ENCODE measurements at places on chromosomes 1 and 21.
A peak's percentile ranks its signal among the peaks of the same experiment; 100 is the strongest.

DNA sequence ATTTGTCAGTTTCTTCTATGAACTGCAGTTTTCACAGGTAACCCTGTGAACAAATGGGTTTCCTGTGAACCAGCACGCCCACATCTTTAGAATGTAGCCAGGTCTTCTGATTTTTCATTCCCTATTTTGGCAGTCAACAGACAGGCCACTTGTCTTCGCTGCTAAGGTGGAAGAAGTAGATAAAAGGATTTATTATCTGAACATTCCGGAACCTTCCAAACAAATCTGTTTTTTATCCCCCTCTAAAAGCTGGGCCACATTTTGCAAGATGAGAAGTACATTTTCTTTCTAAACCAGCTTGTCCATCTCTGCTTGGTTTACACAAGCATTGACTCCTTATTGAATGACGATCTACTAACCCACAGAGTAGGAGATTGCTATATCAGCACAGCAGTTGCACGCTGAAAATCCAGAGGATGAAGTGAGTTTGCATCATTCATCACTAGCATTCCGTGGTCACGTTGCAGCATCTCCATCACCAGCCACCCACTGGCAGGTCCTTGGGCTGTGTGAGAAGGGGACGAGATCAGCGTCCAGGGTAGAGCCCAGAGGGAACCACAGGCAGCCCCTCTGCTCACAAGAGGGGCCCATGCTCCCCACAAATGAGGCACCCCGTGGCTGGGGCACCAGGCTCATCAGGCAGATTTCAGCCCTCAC lies 83.5 kb downstream of the TOMM20 start:
- DNase-seq: no peak

GRCh38 chr1:76302711-76303339 lies 228.3 kb downstream of the ST6GALNAC3 start:
- DNase-seq: no peak

DNA sequence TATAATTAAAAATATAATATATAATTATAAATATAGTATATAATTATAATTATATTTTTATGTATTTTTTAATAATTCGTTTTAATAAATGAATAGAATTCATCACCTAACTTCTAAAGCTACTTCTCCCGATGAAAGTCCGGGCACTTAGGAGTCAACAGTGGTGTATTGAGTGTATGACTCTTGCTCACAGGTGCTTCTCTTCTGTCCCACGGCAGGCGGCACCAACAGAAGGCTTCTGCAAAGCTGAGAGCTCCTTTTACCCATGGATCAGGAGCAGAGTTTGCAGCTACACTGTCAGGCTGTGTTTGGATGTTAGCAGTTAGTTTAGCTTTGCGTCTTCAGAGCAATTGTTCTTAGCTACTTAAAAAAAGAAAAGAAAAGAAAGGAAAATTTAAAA lies 122.4 kb downstream of the LIPI start:
- DNase-seq: no peak

- peak; percentile 15 for DNase-seq
Observed at GRCh38 chr1:30379684-30380624, 343.4 kb downstream of the MATN1 start.

DNA sequence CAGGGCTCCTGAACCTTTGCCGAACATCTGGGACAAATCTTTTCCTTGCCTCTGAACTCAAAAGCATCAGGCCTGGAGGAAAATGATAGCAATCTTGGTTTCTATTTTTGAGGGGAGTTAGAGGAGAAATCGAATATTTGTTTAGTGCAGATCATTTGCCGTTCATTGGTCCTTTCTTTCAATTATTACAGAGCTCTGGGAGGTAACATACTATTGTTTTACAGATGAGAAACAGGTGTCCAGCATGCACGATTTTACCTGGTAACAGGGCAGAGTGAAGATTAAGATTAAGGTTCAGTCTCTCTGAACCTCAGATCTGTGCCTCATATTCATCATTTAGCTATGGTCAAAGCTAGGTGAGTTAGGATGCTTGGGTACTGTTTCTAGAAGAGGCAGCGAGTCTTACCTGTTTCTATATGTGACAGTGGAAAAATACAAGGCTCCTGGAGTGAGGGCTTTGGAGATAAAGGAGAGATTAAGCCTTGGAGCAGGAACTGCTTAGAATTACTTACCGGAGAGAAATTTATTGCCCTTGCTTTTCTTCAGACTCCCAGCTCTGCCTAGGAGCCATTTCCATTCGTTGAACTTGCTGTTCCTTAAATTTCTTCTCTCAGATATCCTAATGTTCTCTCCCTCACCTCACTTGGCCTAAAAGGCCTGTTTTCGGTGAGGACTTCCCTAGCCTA lies 1.4 kb downstream of the PRCC start:
- DNase-seq: no peak

DNA sequence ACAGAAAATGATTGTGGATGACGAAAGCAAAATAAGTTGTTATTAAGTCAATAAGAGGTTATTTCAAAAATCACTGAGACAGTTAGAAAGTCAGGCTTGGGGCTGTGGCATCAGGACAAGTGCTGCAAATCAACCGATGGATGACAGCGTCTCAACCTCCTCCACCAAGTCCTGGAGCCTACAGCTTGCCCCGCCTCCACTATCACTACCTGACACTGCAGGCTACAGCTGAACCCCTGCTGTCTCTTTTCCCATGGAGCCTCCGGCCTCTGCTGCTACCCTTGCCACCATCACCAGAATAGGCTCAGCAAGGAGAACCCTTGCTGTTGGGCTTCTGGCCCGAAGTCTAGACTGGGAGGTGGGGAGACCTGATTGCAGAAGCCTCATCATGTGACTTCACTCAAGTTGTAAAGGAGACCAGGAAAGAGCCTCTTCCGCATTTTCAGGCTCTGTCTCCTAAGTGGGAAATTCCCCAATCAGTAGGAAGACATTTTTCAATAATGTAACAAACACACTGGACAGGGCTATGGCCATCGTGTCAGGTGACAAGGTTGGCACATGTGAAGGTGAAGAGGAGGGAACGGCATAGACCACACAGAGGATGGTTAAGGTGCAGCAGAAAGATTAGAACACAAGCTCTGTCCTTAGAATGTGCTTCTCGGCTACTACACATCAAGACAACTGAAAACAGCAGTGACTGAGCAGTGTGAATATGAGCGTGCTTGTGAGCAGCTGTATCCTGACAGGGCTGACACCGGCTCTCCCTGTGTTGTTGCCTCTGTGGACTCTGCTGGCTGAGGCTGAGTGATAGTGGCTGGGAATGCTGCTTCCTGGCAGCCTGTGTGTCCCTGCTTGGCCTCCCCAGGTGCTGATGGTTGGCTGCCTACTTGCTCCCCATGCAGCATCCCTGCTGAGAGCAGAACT lies 660.7 kb downstream of the PTPRU start:
- no peak for DNase-seq

DNA sequence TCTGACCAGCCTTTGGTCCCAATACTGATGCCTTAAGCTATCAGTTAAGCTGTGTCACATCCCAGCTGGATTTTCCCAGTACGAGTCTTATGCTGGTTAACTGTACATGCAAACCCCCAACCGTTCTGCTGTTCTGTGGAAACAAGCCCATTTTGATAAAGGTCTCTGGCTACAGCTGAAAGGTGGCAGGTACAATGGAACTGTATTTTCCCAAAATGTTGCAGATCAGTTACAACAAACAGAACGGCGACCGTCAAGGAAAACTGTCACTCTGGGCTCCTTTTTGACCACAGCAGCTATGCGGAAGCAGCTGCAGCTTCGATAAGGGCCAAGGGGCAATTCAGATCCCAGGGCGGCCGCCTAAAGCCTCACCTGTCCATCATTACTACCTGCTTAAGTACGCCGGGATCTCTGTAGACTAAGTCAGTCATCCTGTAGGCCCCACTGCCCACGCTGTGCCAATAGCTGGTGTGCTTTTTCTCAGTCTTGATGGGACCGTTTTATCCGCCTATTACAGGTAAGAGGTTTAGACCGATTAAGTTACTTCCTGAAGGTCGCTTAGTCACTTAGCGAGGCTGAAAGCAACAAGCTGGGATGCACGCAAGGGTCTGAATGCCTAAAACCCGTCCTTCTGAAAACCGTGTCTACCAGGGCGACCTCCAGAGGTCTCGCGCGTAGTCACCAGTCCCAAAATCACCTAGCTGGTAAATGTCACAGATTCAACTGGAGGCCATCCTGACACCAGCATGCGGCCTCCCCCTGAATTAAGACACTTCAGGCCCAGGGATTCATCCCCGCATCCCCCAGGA lies 11.1 kb upstream of the RAB42 start:
- peak; percentile 48 for DNase-seq

GRCh38 chr1:110524311-110525248 lies 5.6 kb upstream of the KCNA10 start:
- DNase-seq: no peak

- DNase-seq: no peak
Observed at GRCh38 chr1:233240829-233241682, 54.5 kb downstream of the PCNX2 start.

GRCh38 chr1:104408268-104408667 lies 658.6 kb downstream of the AMY1C start:
- no peak for DNase-seq

DNA sequence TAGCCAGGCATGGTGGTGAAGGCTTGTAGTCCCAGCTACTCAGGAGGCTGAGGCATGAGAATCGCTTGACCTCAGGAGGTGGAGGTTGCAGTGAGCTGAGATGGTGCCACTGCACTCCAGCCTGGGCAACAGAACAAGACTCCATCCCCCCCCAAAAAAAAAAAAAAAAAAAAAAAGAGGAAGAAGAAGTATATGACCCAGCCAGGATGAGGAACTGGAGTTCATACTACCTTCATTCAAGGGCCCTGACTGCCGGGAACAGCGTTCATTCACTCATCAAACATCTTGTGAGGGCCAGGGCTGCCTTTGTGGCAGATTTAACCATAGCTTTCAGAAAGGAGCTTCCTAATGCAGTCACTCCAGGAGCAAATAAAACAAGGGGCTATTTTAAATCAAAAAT lies 127.6 kb downstream of the MRPS6 start:
- no peak for DNase-seq

DNA sequence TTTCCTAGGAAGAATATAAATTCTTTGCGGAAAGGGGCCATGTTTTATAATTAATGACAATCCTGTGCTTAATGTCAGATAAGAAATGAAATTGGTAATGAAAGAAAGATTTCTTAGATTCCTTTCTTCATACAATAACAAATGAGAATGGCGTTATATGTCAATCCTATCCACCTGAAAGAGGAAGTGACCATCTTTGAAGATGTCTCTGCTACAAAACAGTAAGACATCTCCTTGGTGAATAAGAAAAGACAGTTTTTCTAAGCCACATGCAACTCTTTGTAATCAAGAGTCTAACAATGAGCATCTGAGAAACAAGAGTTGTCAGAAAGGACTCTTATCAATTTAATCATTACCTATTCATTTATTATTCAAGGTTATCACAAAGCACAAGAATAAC lies 286.0 kb downstream of the VAV3 start:
- DNase-seq: no peak

GRCh38 chr1:119964673-119965363 lies 68.5 kb upstream of the ADAM30 start:
- DNase-seq: no peak

DNA sequence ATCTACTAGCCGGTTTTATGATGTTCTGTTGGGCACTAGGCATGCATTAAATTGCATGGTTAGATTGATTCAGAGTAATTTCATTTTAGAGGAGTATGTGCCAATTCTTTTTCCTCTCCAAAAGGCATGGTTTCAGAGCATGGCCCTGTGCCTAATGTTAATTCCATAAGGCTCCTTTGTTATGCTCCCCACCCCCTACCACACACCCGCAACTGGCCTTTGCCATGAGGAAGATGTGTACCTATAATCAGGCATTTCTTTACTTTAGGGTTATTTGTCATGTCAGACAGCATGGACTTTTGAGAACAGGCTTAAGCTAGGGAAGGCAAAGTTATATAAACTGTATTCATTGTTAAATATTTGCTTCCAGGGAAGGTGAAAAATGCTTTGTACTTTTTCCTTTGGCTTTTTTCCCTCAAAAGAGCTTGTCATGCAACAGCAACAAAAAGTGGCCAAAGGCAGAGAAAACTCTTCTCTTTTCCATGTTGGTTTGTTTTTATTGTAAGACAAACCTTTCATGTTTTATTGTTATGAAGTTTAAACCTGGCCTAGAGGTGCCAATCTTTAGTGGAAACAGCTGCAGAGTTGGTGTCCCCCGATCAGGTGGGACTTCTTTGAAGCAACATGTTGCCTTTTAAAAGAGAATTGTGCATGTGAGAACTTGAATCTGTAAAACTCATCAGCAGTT lies 24.3 kb upstream of the NBL1 start:
- no peak for DNase-seq

GRCh38 chr1:2050793-2051682 lies 827 bp downstream of the PRKCZ start:
- no peak for DNase-seq

DNA sequence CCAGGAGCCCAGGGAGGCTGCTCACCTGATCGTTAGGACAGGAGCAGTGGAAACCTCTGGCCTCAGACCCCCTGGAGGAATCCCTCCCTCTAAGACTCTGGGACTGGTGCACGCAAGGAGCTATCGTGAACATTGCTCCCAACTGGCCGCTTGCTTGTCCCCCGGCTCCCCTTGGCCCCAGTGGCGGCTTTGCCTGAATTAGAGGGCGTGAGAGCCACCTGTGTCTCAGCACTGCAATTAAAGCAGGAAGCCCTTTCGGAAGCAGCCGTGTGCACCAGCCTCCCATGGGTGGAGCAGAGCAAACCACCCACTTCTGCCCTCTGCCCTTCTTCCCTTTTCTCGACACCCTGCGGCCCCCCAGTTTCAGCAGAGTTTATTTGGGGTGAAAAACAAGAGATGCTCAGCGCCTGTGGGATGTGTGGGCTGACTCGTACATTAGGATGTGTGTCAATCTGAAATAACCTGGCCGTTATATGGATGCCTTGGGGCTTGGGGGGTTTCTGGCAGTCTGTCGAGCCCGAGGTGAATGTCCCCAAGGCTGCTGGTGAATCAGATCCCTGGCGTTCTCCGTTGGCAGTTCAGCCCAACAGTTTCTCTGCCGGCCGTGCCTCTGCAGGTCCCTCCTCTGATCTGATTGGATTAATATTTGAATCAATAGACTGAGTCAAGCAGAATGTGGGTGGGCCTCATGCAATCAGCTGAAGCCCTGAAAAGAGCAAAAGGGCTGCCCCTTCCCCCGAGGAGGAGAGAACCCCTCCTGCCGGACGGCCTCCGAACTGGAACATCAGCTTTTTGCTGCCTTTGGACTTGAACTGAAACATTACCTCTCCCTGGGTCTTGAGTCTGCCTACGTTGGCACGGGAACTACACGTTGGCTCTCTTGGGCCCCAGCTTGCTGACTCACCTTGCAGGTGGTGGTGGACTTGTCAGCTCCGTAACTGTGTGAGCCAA lies 7.3 kb upstream of the UMODL1 start:
- DNase-seq: peak; percentile 32

DNA sequence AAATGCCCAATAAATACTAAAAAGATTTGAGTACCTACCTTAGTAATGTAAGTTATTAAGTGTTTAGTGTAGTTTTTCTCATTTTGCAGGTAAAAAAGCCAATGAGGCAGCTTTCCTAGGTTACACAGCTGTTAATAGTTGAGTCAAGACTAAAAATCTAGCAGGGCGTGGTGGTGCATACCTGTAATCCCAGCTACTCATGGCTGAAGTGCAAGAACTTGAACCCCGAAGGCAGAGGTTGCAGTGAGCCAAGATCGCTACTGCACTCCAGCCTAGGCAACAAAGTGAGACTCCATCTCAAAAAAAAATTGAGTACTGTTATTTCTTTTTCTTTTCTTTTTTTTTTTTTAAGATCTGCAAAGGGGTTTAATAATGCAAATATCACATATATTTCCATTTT lies 7.7 kb downstream of the YBX1 start:
- DNase-seq: no peak

GRCh38 chr1:16989676-16990391 lies 9.4 kb upstream of the MFAP2 start:
- DNase-seq: no peak
